Lung microvascular endothelial cell (primary cell): ENCODE measurements at places on chromosomes 2 and 18.
A peak's percentile ranks its signal among the peaks of the same experiment; 100 is the strongest.

- no peak for DNase-seq
Observed at GRCh38 chr18:61340148-61340547, 6.9 kb downstream of the CDH20 start.

DNA sequence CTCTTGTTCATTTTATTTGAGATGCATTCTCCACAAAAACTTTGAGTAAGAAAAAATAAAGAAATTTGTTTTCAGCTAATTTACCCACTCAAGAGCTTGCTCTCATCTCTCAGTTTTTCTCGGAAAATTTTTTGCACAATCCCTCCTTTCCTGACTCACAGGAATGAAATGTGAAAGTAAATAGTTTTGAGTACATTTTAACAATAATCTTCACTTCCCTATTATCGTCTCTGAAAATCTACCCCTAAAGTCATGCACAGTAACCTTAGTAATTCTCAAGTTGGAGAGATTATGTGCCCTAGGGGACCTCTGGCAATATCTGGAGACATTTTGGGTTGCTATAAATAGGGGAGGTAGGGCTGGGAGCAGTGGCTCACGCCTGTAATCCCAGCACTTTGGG, 2.6 kb downstream of the CYB5A start:
- DNase-seq = no peak

- DNase-seq = no peak
Observed at GRCh38 chr2:232139171-232139594, 177.7 kb downstream of the DIS3L2 start.

GRCh38 chr18:69469444-69469919, 68.8 kb downstream of the DOK6 start:
- peak; percentile 6 for DNase-seq

GRCh38 chr18:13513021-13513420, 213.3 kb downstream of the FAM210A start:
- DNase-seq = no peak

GRCh38 chr2:210188755-210189154, 17.5 kb upstream of the KANSL1L start:
- no peak for DNase-seq

DNA sequence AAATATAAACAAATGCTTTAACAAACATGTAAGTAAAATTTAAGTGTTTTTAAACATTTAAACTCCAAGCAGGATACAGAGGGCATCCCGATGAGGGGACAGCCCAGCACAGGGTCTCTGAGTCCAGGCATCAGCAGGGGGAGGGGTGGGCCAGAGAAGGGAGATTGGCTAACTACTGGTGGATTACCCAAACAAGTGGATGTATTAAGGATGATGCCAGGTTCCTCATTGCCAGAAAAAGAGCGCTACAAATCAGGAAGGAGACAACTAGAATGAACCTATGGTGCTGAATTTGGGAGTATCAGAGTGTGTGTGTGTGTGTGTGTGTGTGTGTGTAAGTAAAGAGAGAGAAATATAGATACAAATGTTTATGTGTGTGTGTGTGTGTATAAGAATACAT, 162.0 kb upstream of the RMP24 start:
- DNase-seq = no peak

- no peak for DNase-seq
Observed at GRCh38 chr2:23069923-23070322, 315.1 kb upstream of the KLHL29 start.
